Foreskin keratinocyte (primary cell): ENCODE measurements at places on chromosomes 16 and 17. TPM values are rescaled to one million over a fixed set of nuclear protein-coding genes. Genes with fewer than 3 reads are reported as not detected.
A peak's percentile ranks its signal among the peaks of the same experiment; 100 is the strongest.

GRCh38 chr17:28901866-28902818, 737 bp downstream of the DHRS13 start:
- no peak for DNase-seq

DNA sequence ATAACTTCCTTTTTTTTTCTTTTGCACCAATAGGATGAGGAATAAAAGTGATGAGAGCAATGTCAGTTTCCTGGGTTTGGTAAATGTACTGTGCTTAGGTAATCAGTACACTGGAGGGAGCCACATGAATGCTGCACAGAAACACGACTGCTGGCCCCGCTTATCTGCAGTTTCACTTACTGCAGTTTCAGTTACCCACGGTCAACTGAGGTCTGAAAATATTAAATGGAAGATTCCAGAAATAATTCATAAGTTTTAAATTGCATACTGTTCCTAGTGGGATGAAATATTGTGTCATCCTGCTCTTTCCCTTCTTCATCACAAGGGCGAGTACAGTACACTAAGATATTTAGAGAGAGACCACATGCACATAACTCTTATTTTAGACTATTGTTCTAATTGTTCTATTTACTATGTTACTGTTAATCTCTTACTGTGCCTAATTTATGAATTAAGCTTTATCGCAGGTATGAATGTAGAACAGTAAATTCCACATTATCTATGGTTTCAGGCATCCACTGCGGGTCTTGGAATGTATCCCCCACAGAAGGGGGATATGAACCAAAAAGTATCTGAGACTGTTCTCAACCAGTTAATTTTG, 6.4 kb upstream of the LGALS3BP start:
- peak; percentile 35 for DNase-seq

GRCh38 chr17:30720013-30720471, 104.5 kb downstream of the CRLF3 start:
- DNase-seq = no peak

- no peak for DNase-seq
These were observed 1.0 kb upstream of the AIPL1 start for GRCh38 chr17:6435968-6436367.

GRCh38 chr17:15470536-15470935, 3.1 kb upstream of the CDRT4 start:
- no peak for DNase-seq

- peak; percentile 75 for DNase-seq
These were observed 96.9 kb upstream of the KCNJ16 start for GRCh38 chr17:69978056-69978646.

DNA sequence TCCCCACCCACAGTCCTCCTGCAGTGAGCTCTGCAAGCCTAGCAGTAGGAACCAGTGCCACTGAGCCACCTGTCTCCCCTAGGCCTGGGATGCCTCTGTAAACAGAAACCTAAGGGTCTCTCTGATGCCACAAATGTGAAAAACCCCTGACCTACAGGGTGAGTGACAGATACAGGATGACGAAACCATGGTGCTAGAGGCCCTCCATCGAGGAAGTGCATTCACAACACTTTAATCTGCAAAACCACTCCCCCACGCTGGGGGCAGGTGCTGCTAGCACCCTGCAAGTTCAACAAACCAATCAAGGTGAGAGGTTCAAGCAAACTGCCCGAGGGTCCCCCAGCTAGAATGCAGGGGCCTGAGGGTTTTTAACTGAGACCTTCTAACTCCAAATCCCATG, 59.5 kb downstream of the CDYL2 start:
- no peak for DNase-seq

- no peak for DNase-seq
These were observed 118.5 kb downstream of the USP22 start for GRCh38 chr17:20924306-20924705.

GRCh38 chr17:8087952-8088230, 375 bp upstream of the ALOX12B start:
- DNase-seq = no peak

- DNase-seq = no peak
These were observed 15.4 kb upstream of the ERN1 start for GRCh38 chr17:64145375-64145750.

Gene DBNDD1
- 1.8 and 11.8 TPM in 2 replicates for total RNA-seq

Gene ATP6V0C
- total RNA-seq = 69.8 and 73.3 TPM in 2 replicates
